Adrenal gland (tissue), 19 donors: ENCODE measurements at places on chromosomes 13 and 19. TPM values are rescaled to one million over a fixed set of nuclear protein-coding genes. Genes with fewer than 3 reads are reported as not detected.

- H3K4me3 ChIP-seq = no peak overlapping the region
- no peaks in the 10 kb centered on the region for H3K27me3 ChIP-seq
- H3K4me1 ChIP-seq = no peaks in the 10 kb centered on the region
- no peak for DNase-seq
Observed at GRCh38 chr13:54092686-54093085, 1064.1 kb downstream of the OLFM4 start.

LHB gene
- total RNA-seq = 1.8 TPM

DNA sequence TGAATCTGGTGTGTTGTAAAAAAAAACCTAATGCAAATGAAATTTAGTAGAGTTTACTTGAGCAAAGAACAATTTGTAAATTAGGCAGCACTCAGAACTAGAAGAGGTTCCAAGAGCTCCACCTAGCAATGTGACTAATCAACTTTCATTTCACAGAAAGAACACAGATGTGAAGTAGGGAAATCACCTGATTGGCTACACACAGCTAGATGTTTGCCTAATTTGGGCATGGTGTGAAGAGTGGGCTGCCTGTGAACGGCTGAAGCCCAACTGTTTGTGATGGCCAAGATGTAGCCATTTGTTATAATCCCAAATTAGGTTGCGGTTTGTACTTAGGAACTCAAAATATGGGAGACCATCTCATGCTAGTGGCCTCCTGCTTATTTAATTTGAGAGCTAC, 724.4 kb upstream of the SLITRK5 start:
- H3K36me3 ChIP-seq = no peaks in the 10 kb centered on the region
- no peaks in the 10 kb centered on the region for H3K4me1 ChIP-seq
- no peak overlapping the region for H3K4me3 ChIP-seq
- no peaks in the 10 kb centered on the region for H3K27me3 ChIP-seq

GRCh38 chr19:16527334-16527935, 14.8 kb downstream of the CHERP start:
- H3K27ac ChIP-seq = no peak overlapping the region
- no peaks in the 10 kb centered on the region for H3K27me3 ChIP-seq
- no peaks in the 10 kb centered on the region for H3K4me1 ChIP-seq
- no peaks in the 10 kb centered on the region for H3K36me3 ChIP-seq

DNA sequence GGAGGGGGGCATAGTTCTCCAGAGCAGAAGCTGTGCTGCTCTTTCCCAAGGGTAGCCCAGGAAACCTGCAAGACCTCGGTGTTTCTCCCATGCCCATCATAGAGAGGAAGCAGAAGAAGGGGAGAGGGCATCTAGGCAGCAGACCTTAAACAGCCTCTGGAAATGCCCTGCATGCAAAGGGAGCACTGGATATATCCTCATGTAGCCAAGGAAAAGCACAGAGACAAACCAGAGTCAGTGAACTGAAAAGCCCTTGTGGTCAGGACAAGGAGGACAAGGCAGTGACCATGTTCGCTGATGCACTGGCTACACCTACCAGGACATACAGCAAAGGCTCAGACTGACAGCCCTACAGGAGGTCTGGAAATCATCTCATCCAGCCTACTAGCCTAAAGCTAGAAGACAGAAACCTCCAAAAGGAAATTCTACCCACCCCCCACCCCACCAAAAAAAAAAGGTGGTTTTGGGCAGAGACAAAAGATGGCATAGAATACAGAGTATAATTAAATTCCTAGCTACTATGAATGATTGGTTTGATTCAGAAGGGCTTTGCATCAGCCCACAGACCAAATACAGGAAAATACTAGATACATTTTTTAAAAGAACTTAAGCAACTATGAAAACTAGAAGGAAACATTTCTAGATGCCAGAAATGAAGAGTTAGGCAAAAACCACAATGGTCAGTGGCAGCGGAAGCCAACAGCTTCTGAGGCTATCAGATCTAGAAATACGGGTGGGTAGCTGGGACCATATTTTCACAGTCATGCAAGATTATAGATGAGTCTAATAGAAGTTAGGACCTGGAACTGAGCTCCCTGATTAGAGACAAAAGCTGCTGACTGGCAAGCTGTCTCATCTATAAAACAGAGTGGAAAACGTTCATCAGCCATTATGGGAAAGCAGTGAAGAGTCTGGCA, 4.4 kb upstream of the TBC1D4 start:
- H3K4me1 ChIP-seq = peaks cover 9% of the 10 kb centered on the region
- no peak for DNase-seq
- no peaks in the 10 kb centered on the region for H3K36me3 ChIP-seq
- no peak overlapping the region for H3K27ac ChIP-seq
- no peak overlapping the region for H3K4me3 ChIP-seq

DNA sequence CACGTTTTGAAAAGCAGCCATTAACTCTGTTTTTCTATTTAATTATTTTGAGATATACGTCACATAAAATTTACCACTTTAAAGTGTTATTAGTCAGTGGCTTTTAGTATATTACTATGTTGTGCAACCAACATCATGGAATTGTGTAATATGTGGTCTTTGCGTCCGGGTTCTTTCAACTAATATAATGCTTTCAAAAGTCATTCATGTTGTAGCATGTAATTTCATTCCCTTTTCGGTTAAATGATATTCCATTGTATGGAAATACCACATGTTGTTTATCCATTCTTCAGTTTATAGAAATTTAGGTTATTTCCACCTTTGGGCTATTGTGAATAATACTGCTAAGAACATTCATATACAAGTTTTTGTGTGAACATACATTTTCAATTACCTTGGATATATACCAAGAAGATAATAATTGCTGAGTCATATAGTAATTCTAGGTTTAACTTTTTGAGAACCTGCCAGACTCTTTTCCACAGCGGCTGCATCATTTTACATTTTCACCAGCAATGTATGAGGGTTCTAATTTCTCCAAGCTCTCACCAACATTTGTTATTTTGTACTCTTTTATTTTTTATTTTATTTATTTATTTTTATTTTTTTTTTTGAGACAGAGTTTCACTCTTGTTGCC, 28.1 kb upstream of the CLDN10 start:
- no peaks in the 10 kb centered on the region for H3K36me3 ChIP-seq
- no peak overlapping the region for H3K4me3 ChIP-seq
- H3K4me1 ChIP-seq = no peaks in the 10 kb centered on the region
- H3K27ac ChIP-seq = no peak overlapping the region
- H3K27me3 ChIP-seq = no peaks in the 10 kb centered on the region

DNA sequence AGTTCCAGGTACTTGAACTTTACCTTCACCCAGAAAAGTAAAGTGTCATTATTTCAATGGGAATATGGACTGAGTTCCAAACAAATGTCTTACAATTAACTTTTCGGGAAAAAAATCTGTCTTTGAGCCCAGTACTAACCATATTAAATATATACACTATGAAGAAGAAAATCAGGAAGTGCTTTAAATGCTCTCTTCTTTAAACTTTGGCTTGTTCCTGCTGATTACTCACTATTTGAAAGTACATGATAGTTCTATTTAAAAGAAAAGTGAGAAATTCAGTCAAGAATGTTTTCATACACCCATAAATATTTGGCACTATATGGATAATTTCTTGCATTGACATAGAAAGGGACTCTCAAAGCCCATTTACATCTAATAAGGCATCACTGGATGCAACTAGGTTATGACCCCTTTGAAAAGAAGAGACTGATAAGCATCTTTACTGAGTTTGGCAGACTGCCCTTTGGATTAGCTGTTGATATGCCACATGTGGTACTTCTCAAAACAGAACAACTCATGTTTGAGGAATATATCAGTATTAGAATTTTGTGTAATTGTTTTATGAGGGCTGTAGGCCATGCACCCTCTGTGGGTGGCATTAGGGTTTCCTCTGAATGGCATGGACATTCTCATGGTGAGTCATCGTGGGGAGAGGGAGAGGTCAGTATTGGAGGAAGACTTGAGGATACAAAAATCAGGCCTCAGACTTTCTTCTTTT, 25.0 kb upstream of the VWA8 start:
- H3K27me3 ChIP-seq = no peaks in the 10 kb centered on the region
- H3K27ac ChIP-seq = no peak overlapping the region
- H3K36me3 ChIP-seq = no peaks in the 10 kb centered on the region
- H3K4me1 ChIP-seq = no peaks in the 10 kb centered on the region
- DNase-seq = no peak

- no peaks in the 10 kb centered on the region for H3K4me1 ChIP-seq
- no peak overlapping the region for H3K27ac ChIP-seq
- no peaks in the 10 kb centered on the region for H3K27me3 ChIP-seq
- DNase-seq = no peak
Observed at GRCh38 chr19:4208385-4209094, 20.8 kb upstream of the EBI3 start.

PINLYP gene
- 1.5 TPM for total RNA-seq

GRCh38 chr13:94950303-94950702, 238.0 kb upstream of the SOX21 start:
- no peak for DNase-seq
- H3K4me3 ChIP-seq = no peak overlapping the region
- no peak overlapping the region for H3K27ac ChIP-seq
- no peaks in the 10 kb centered on the region for H3K27me3 ChIP-seq
- no peaks in the 10 kb centered on the region for H3K4me1 ChIP-seq

ATP4B gene
- not detected for total RNA-seq

- H3K4me1 ChIP-seq = no peaks in the 10 kb centered on the region
- no peak for DNase-seq
- no peak overlapping the region for H3K4me3 ChIP-seq
- H3K27ac ChIP-seq = no peak overlapping the region
- H3K27me3 ChIP-seq = no peaks in the 10 kb centered on the region
Observed at GRCh38 chr19:49912965-49913685, 15.9 kb upstream of the ATF5 start.

SLAIN1 gene
- 14.9 TPM for total RNA-seq

DNA sequence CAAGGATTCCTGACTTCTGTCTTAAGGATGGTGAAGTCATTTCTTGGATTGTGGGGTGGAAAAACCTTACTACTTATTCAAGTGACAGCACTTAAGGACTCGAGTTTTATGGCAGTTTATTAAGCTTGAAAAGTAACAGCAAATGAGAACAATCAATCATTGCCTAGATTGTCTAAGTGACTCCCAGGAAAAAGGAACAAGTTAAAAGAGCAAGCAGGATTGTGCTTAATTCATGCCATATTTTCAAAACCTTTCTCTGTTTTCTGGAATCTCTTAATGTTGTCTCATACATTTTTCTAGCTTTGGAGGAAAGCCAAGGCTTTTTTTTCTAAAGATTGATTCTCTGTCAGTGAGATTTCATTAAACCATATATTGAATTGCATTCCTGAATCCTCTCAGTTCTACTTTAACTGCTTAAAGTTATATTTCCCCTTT, 236.2 kb upstream of the HTR2A start:
- no peaks in the 10 kb centered on the region for H3K36me3 ChIP-seq
- H3K4me1 ChIP-seq = no peaks in the 10 kb centered on the region
- H3K27me3 ChIP-seq = peaks cover 4% of the 10 kb centered on the region
- no peak overlapping the region for H3K4me3 ChIP-seq

- H3K27ac ChIP-seq = no peak overlapping the region
- no peak for DNase-seq
- H3K36me3 ChIP-seq = no peaks in the 10 kb centered on the region
- H3K27me3 ChIP-seq = peaks cover 4% of the 10 kb centered on the region
Observed at GRCh38 chr13:44024167-44024845, 144.6 kb downstream of the LACC1 start.

GRCh38 chr19:28794301-28794700, 418.6 kb downstream of the UQCRFS1 start:
- no peaks in the 10 kb centered on the region for H3K36me3 ChIP-seq
- DNase-seq = no peak
- no peak overlapping the region for H3K4me3 ChIP-seq
- no peaks in the 10 kb centered on the region for H3K4me1 ChIP-seq
- H3K27me3 ChIP-seq = peaks cover 25% of the 10 kb centered on the region

- DNase-seq = peak; percentile 93
- H3K4me3 ChIP-seq = peak within 1 kb of the TSS; percentile 28
- peak within 1 kb of the TSS; percentile 38 for H3K27ac ChIP-seq
Observed at GRCh38 chr19:44401139-44402115, at the start of gene ZNF285. TSS of gene ZNF285 (minus strand) at chr19:44401608. CDS start at chr19:44397213, 4,395 bp downstream.

DNA sequence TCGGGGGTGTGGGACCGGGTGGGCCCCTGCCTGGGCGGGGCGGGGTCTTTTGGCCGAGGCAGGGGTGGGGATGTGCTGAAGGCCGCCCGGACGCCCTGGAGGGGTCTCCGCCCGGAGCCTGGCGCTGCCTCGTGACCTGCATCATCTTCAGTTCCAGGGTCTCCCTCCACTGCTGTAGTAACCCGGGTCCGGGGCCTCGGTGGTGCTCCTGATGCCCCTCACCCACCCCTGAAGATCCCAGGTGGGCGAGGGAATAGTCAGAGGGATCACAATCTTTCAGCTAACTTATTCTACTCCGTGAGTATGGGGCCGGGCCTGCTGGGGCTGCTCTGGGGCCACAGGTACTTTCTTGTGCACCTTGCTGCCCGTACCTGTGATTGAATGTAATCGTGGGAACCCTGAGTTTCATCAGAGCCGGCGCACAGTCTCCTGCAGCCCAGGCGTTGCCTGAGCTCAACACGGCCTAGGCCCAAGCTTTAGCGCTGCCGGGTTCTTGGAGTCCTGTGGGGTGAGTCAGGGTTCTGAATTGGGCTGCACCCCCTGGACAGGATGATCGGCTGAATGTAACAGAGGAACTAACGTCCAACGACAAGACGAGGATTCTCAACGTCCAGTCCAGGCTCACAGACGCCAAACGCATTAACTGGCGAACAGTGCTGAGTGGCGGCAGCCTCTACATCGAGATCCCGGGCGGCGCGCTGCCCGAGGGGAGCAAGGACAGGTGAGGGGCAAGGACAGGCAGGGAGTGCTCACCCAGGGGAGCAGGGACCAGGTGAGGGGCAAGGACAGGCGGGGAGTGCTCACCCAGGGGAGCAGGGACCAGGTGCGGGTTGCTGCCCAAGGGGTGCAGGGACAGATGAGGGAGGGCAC, 10.5 kb downstream of the PEAK3 start:
- peak overlapping the region; percentile 98 for H3K27ac ChIP-seq
- no peaks in the 10 kb centered on the region for H3K36me3 ChIP-seq
- DNase-seq = peak; percentile 81
- H3K4me1 ChIP-seq = peaks cover 63% of the 10 kb centered on the region

RAB20 gene
- total RNA-seq = 95.8 TPM

EXOC3L2 gene
- 16.9 TPM for total RNA-seq

- H3K4me3 ChIP-seq = no peak overlapping the region
- no peak for DNase-seq
- H3K27ac ChIP-seq = no peak overlapping the region
- no peaks in the 10 kb centered on the region for H3K27me3 ChIP-seq
- no peaks in the 10 kb centered on the region for H3K36me3 ChIP-seq
Observed at GRCh38 chr19:32350471-32350865, 5.1 kb downstream of the ZNF507 start.

DNA sequence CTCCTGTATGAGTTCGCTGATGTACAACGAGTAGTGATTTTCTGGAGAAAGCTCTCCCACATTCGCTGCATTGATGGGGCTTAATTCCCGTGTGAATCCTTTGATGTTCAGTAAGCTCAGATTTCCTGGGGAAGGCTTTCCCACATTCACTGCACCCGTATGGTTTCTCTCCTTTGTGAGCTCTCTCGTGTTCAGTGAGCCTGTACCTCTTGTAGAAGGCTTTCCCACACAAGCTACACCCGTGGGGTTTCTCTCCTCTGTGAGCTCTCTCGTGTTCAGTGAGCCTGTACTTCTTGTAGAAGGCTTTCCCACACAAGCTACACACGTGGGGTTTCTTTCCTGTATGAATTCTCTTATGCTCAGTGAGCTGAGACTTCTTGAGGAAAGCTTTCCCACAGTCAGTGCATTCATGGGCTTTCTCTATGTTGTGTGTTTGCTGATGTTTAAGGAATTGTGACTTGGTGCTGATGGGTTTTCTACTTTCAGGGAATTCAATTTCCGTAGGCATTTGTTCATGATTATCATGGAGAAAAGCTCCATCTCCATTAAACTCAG, 3.5 kb upstream of the ZNF577 start:
- no peak for DNase-seq
- H3K27ac ChIP-seq = no peak overlapping the region
- H3K36me3 ChIP-seq = peaks cover 49% of the 10 kb centered on the region
